ENCODE measurements at places on chromosomes 16 and 17.

- DNase-seq = no peak
These were observed 16.3 kb downstream of the CAVIN1 start for GRCh38 chr17:42406615-42407288.

DNA sequence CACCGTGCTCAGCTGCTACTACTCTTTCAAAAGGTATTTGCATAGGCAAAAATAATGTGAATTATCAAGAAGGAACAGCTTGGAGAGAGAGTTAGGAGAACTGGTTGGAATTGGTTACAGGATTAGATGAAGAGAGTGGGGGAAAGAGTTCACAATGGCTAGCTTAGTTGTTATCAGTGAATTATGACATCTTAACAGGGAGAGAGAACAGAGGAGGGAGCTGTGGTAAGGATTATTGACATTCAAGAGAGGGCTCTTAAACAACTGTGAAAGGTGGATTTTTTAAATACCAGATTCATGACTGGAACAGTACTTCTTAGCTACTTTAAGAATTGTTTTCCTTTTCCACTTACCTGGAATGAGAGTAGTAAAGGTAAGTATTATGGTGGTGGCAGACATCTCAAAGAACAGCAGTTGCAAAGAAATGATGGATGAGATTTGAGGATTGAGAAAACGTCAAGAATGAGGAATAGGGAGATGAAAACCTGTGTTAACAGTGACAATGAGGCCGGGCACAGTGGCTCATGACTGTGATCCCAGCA lies 43.9 kb upstream of the SLC5A11 start:
- DNase-seq = no peak

- no peak for DNase-seq
These were observed 15.2 kb upstream of the CLEC18C start for GRCh38 chr16:70158261-70158939.

DNA sequence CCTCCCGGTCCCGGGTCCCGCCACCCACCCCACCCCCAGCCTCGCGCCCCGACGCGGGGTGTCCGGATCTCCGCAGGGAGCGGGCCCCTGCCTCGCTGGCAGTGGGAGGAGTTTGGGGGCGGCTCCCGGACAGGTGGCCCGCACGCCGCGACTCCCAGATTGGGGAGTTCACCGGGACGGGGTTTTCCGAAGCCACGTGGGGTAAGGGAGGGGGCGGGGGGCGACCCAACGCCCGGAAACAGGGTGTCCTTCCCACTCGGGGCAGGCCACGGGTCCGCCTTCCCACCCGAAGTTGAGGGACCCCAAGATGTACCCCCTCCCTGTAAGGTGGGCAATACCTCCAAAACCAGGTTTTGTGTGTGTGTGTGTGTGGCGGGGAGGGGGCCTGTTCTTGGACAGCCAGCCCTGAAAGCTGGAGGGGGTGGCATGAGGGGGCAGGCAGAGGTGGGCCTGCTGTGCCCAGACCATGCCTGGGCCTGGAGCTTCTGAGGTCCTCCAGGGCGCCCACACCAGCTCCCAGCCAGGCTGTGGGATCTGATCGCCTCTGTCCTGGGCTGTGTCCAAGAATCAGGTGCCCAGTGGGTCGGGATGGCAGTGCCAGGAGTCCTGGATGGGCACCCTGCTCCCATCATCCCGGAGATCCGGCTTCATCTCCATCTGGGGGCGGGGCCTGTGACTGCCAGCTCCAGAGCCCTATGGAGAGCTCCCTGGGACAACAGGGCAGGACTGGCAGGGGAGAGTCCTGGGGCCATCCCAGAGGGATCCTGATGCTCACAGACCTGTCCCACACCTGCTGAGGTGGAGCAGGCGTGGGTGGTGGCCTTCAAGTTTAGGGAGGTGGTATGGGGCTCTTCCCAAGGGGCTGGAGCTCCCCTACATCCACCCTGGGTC lies 767 bp downstream of the SYNGR2 start:
- peak; percentile 45 for DNase-seq

DNA sequence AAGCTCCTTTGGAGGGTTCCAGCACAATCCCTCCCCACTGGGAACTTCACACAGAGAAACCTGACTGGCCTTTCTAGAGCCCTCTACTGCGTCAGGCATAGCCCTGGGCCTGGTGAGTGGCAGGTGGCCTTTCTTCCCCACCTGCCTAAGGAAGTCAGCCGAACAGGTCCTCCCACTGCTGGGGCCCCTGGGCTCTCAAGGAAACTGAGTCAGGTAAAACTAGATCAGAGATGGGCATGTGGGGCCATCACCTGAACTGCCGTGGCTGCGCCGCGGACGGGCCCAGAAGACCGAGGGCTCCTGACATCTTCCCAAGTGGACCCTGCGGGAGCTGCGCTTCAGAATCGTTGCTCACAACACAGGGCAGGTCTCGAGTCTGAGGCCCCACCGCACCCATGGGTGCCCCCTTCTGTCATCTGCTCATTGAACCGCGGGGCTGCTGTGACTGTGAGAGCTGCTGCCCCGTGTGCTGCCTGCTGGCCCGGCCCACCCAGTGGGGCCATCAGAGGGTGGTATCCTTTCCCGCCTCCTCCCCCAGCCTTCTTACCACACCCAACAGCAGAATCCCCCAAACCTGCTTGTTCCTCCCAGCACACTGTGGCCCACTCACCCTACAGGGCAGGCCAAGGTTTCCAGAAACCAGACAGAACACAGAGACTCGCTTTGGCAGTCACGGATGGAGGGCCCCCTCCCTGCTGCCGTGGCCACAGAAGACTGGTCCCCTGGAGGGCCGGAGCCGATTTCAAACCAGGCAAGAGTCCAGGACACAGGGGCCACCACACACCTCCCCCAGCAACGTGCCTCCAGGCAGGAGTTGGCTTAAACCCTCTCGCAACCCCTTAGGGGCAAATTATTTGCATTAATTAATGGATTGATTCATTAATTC lies 81.1 kb downstream of the TBC1D16 start:
- no peak for DNase-seq

DNA sequence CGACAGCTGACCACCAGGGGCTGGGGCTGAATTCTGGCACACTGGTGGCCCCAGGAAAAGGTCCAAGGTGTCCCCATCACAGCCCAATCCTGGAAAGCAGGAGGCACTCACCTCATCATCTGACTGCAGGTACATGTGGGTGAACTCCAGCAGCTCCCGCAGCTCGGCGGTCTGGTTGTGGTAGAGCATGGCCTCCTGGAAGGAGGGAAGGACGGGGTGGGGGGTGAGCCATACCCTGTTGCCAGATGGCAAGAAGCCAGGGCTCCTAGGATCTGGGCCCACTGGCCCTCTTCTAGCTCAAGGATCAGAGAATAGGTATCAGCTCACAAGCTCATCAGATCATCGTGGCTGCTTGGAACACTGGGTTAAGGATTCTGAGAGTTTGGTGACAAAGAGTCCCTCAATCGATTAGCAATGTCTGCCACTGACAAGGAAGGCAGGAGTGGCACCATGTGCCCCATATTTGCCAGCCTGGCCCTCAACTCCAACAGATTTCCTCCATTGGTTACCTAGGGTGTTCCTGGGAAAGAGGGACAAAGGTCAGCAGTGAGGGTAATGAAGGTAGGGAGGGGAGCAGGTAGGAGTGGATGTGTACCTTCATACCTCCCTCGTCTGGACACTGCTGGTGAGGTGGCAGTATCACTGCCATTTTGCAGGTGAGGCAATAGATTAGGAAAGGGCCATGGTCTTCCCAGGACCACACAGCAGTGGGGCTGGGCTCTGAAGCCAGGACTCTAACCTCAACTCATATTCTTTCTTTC lies 4.9 kb downstream of the P3H4 start:
- no peak for DNase-seq

DNA sequence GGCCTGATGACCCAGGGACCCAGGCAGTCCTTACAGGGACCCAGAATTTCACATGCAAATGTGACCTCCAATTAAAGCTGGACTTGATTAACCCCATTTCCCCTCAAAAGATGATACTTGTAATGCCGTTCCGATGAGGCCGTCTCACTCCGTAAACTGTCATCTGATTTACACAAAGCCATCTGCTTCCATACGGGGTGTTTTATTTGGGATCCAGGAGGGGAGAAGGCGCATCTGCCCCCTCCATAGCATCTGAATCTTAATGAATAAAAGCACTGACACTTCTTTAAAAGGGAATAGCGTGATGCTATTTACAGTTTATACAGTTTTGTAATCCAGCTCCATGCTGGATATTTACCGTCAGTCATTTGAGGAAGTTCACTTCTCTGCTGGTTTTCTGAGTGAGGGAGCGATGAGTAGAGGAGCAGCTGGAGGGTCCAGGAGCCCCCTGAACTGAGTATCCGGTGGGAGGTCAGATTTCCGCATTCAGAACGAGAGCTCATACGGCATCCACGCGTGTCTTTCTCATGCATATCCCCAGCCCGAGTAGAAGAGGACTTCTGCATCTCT lies 452.7 kb downstream of the WWOX start:
- DNase-seq = no peak

DNA sequence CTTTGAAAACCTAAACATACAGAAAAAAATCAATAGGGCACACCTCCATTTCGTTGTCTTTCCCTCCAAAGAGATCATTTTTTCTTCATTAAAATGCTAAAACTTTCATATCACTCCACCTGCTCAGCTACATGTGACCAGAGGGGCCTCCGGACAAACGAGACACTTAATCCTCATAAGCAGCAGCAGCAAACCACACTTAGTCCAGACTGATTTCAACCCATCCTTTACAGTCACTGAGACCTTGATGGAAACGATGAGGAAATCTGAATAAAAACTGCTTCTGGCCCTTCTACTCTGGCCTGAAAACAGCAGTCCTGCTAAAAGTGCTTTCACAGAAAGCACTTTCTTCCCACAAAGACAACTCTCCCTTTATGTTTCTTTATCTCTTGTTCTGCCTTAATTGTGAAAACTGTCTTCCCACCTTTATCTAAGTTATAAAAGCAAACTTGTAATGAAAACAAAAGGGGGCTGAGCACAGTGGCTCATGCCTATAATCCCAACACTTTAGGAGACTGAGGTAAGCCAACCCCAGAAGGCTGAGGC lies 4.6 kb downstream of the ANKRD11 start:
- DNase-seq = no peak

DNA sequence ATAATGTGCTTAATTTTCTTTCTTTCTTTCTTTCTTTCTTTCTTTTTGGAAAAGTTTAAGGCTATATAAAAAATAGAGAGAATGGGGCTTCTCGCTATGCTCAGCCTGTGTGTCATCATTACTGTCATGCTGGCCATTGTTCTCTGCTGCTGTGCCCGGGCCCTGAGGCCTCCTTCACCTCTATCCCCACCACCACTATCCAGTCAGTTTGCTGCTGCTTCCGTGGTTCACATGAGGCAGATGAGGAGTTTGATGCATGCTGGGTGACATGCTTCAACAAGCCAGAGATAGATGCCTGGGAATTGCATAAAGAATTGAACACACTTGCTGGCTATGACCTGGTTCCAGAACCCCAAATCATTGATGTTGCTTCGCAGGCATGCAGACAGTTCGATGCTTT lies 36.3 kb downstream of the PITPNC1 start:
- no peak for DNase-seq

DNA sequence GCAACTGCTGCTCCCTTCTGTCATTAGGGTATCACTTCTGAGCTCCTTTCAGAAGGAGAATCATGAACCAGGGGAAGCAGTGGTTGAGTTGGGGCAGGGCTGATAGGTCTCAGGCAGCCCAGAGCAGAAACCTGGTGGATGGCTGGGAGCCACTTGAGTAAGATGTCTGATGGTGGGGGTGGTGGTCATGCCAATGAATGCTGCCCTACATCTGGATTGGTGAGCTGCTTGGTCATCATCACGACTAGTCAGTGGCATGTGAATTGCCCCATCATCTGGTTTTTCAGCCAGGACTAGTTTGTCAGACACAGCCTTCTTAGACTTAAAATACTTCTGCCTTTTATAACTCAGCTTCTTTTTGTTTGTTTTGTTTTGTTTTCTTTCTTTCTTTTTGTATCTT lies 2.6 kb downstream of the GID4 start:
- no peak for DNase-seq

GRCh38 chr17:33124185-33124584 lies 132.5 kb downstream of the SPACA3 start:
- no peak for DNase-seq

- no peak for DNase-seq
These were observed 133.3 kb downstream of the CA10 start for GRCh38 chr17:52025236-52025635.

DNA sequence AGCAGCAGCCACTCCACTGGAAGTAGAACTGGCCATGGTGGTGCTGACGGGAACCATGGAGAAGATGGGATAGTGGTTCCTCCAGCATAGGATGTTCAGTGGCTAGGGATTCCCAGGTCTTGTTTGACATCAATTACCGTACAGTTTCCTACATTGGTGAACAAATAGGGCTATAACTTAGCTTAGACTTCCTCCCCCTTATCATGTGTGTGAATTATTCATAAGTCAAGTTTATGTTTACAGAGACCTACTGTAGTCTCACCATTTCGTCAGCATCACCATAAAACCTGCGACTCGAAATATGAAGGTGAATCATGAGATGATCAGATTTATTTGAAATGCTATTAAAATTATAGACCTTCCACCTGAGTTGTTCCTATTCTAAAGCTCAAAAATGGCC lies 1.2 kb downstream of the KRTAP2-3 start:
- no peak for DNase-seq

- no peak for DNase-seq
These were observed 24.7 kb downstream of the TMEM235 start for GRCh38 chr17:78255953-78256706.

DNA sequence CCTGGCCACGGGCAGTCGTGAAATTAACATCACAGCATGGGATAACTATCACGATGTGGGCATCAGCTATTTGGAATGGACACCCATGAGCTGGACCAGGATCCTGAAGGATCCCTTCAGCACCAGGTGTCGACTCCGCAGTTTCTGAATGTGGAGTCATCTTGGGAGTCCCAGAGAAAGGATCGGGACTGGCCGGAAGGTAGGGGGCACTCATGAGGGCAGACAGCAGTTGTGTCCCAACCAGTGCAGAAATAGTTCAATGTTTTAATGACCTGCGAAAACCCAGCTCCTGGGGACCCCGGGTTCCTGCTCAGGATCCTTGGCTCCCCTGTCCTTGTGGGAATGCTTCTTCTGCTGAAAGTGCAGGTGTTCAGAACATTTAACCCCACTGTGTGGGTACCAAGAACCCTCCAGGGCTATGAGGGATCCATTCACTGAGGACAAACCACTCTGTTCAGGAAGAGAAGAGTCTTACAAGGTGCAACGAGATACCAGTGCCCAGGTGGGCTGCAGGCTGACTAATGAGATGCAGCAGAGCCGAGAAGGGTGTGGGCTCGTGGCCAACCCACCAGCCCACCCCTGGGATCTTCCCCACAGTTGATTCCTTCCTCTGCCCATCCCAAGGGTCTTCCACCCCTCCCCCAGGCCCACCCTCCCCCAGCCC lies 154.8 kb downstream of the SALL1 start:
- DNase-seq = no peak
